Small intestine (tissue), 16 donors: ENCODE measurements at places on chromosomes 3 and 15.
A peak's percentile ranks its signal among the peaks of the same experiment; 100 is the strongest.

DNA sequence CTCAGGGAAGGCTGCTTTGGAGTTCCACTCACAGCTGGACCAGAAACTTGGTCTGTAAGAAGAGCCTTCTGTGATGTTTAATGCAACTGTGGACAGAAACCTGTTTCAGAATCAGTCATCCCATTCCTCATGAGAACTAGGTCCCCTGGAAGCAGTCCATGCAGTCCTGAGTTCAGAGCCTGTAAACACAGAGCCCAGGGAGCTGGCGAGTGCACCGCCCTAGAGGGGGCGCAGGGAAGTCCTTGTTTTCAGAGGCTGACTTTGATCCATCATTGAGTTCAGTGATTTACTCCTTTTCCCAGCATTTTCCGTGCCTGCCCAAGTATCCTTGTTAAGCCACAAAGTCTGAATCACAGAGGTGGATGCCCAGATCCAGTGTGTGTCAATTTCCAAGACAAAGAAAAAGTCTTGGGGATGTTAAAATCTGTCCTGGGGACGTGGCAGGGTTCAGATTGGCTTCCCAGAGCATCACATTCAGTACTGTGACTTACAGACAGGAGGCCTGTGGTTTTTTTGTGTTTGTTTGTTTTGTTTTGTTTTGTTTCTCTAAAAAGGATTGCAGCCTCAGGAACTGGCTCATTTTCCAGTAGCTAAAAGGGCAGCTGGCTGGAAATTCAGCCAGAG, 9.8 kb upstream of the TXNRD3 start:
- DNase-seq, result no peak

DNA sequence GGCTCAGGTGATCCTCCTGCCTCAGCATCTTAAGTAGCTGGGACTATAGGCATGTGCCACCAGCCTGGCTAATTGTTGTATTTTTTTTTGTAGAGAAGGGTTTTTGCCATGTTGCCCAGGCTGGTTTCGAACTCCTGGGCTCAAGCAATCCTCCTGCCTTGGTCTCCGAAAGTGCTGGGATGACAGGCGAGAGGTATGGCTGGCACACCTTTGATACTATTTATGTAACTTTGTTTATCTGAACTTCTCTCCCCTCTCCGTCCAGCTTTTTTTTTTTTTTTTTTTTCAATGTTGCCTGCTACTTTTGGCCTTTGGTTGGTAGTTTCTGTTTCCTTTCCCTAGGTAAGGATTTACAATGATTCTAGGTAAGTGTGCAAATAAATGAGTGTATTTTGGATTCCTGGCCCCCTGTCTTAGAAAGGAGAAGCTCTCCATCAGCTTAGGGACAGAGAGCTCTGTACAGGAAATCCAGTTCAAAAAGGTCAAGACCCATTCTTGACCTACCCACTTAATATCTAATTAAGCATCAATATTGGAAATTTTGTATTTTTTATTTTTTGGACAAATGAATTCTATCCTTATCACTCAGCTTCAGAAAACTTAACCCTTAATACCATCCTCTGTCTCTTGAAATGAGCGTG, 6.8 kb downstream of the ARL6IP5 start:
- no peak for DNase-seq

DNA sequence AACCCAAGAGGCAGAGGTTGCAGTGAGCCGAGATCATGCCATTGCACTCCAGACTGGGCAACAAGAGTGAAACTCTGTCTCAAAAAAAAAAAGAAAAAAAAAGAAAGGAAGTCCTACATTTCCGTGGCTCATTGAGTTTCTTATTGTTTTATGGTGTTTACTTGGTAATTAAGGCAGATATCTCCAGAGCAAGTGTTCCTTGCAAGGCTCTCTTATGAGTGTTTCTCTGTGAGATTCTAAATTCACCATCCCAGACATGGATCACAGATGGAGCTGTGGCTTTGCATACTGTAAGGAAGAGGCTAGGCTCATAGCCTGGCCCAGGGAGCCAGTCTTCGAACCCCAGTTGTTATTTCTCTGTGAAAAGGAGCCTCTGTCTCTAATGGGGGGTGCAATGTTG, 53.0 kb downstream of the IQGAP1 start:
- DNase-seq, result peak; percentile 55

- DNase-seq, result no peak
These were observed 252.4 kb upstream of the CCDC54 start for GRCh38 chr3:107124885-107125284.

DNA sequence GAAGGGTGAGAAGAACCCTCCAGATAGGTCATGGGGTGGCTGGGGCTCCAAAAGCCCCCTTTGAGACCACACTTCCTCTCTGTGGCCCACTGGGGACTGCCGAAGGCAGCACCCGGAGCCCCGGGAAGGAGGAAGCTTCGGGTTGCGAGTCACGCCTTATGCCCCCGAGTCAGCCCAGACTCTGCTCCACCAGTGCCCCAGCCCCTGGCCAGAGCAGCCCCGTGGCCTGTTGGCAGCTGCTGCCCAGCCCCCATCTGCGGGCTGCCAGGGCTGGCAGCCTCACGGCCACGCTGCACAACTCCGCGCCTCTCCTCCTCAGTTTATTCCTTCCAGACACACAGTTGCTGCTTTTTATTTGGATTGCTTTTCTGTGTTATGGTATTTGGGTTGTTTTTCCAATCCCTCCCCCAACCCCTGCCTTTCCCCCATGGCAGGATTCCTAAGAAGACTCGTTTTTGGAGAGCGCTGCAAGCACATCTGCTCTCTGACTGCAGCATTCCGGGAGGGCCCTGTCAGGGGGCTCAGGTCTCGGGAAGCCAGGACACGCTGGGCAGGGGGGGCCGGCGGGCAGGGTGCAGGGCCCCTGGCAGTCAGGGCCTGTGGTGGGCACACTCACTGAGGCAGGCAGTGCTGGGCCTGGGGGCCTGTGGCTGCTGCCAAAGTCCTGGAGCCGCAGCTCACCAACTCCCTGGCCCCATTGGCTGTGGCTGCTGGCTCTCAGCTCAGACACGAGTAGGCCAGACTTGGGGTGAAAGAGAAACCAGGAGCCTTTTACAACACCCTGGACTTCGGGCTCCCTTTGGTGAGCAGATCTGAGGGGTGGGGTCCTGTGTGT, 20.2 kb downstream of the MAGEF1 start:
- peak; percentile 68 for DNase-seq

DNA sequence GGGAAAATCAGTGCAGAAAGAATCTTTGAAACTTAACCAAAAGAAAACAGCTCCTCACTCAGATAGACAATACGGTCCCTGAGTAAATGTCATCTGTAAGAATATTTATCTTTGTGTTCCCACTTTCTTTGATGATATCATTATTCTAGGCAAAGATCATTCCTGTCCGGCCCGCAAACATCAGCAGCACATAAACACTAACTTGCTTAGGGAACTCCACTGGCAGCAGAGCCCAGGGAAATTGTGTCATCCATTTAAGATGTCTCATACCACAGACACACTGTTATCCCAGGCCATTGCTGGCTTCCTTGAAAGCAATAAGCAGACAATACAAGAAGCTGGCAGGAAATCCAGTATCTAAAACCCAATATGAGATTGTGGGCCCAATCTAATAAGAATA, 20.1 kb upstream of the CD96 start:
- no peak for DNase-seq

DNA sequence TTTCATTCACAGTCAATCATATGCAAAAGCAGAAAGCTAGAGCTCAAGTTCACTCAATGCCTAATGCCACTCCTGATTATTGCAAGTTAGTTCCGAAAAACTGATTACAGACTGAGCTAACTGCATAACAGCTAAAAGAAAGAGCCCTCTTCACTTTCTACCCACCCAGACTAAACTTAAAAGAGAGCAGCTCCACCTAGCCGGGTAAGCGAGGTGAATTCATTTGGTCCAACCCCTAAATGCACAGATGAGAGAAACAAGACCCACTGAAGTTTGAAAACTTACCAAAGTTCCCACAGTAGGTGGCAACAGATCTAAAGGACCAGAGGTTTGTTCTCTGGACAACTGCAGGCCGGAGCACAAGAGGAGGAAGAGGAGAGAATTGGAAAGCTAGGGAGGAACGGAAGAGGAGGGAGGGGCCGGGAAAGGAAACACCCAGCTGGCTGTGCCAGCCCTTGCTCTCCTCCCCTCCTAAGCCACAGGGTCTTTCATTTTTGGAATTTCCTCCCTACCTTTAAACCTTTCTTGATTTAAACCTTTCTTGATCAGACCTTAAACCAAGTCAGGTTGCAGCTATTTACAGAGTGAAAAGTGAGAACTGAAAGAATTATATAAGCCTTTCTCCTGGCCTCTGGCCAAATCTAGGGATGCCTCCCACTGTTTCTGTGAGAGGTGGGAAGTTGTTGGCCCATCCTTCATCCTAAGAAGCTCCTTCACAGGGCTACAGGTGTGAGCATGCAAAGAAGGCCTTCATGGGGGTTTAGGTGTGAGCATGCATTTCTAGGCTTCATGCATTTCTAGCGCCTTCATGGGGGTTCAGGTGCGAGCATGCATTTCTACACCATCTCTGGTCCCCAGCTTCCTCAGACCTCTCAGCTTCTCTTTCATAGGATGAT, 114.7 kb upstream of the LMOD3 start:
- DNase-seq, result no peak

DNA sequence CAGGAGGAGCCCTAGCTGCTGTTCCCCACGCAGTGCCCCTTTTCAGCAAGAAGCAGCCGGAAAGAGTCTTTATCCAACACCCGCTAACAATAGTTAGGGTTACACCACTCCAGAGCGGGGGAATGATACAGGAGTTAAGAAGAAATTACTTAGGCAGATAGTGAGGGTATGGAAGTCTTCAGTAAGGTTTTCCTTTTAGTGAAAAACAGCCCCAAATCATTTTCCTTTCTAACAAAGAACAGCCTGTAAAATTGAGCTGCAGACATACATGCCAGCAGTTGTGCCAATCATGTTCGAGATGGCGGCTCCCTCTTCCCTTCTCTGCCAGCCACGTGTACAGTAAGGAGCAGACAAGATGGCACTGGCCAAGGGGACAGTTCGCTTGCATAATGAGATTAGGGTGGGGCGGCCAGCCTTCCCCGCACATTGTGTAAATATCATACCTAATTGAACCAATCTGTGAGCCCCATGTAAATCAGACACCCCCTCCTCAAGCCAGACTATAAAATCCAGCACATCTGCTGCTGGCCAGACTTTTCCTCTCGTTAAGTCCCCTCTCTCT, 18.5 kb upstream of the SENP5 start:
- no peak for DNase-seq
